ENCODE measurements at places on chromosomes 5 and 9. TPM values are rescaled to one million over a fixed set of nuclear protein-coding genes. Genes with fewer than 3 reads are reported as not detected.

DCTN3 gene
- total RNA-seq = 102 TPM

ASS1 gene
- total RNA-seq = 74.1 TPM

MUSK gene
- not detected for total RNA-seq

MIGA2 gene
- 29.6 TPM for total RNA-seq

IER5L gene
- total RNA-seq = 46.1 TPM

WDR70 gene
- total RNA-seq = 29.7 TPM

DNA sequence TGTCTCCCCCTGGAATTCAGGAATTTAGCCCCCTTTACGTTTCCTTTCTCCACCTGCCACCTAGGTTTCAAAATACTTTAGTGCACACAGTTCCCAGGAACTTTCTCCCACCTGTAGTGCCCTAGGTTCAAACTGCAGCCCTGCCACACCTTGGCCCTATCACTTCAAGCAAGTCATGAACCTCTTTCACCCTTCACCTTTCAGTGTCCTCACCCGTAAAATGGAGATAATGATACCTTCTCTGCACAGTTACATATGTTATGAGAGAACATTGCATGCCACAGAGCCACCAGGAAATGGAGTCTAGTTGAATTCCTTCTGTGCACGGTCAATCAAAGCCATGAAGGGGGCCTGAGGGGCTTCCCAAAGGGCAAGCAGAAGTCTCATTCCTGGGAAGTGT lies 9.8 kb upstream of the EEIG1 start:
- H3K36me3 ChIP-seq = no peaks in the 10 kb centered on the region
- no peaks in the 10 kb centered on the region for H3K27me3 ChIP-seq
- H3K27ac ChIP-seq = no peak overlapping the region
- no peak overlapping the region for H3K4me3 ChIP-seq
- DNase-seq = no peak

DNA sequence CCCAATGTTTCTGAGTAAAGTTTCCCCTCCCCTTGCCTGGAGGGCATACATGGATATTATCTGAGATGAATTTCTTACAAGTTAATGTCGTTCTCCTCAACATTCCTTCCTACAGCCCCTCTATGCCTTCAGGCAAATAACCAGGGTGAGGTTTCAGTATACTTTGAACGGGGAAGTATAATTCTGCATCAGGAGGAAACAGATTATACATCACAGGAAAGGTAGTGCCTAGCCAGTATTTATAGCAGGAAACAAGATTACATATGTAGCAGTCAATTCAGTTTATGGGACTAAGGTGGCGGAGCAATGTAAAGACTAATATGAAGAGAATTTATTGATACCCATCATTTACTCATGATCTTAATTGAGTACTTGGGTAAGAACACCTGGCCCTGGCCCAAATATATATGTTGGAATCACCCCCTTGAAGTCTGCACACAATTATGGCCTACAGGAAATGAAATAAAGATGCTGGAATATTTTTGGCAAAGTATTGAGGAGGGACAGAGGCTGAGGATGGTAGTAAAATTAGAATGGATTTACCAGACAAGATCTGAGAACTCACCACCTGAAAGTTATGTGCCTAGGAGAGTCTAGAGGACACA lies 661.1 kb downstream of the PTPRD start:
- no peaks in the 10 kb centered on the region for H3K4me1 ChIP-seq
- no peak for DNase-seq
- H3K36me3 ChIP-seq = no peaks in the 10 kb centered on the region

DNA sequence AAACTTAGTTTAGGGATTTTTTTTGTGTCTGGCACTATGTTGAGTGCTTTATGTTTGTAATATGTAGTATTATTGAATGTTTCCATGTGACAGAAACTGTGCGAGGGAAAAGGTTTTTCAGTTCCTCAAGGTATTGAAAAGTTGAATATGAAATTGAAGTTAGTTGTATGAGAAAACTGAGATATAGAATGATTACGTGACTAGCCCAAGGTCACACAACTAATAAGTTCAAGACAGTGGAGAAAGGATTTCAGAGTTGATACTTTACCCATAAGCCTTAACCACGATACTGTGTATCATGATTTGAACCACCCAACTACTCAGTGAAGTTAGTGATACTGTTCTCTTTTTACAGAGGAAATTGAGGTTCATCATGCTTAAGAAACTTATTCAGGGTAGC lies 5.7 kb downstream of the NIPBL start:
- no peaks in the 10 kb centered on the region for H3K27me3 ChIP-seq
- peaks cover 35% of the 10 kb centered on the region for H3K4me1 ChIP-seq
- no peak overlapping the region for H3K4me3 ChIP-seq
- H3K36me3 ChIP-seq = no peaks in the 10 kb centered on the region
- no peak for DNase-seq

- H3K4me3 ChIP-seq = no peak overlapping the region
- H3K27ac ChIP-seq = no peak overlapping the region
- peaks cover 22% of the 10 kb centered on the region for H3K4me1 ChIP-seq
- DNase-seq = no peak
- H3K36me3 ChIP-seq = no peaks in the 10 kb centered on the region
Measured at GRCh38 chr9:13269589-13270452, 9.7 kb downstream of the MPDZ start.

DNA sequence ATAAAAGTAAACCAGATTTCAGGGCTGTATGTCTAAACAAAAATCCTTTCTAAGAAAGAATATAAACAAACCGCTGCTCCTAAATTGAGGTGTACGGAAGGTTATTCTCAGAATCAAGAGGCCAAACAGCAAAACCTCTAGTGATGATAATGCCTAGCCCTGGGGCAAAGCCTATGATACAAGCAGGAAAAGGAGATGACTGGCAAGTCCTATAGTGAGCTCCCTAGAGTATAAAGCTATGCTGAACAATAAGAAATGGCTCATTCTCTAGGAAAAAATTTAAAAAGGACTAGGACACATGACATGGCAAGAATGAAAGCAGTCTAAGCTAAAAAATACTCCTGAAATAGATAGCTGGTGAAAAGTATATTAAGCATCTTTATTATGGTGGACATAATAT lies 187.1 kb downstream of the BNC2 start:
- no peaks in the 10 kb centered on the region for H3K36me3 ChIP-seq
- H3K27ac ChIP-seq = no peak overlapping the region
- no peak overlapping the region for H3K4me3 ChIP-seq
- H3K4me1 ChIP-seq = no peaks in the 10 kb centered on the region
- no peak for DNase-seq

- no peaks in the 10 kb centered on the region for H3K36me3 ChIP-seq
- no peak overlapping the region for H3K27ac ChIP-seq
- H3K4me1 ChIP-seq = no peaks in the 10 kb centered on the region
- peaks cover 21% of the 10 kb centered on the region for H3K27me3 ChIP-seq
Measured at GRCh38 chr9:36961051-36961450, 73.0 kb downstream of the PAX5 start.

GRCh38 chr5:122257000-122257399 lies 55.0 kb upstream of the SNCAIP start:
- no peaks in the 10 kb centered on the region for H3K36me3 ChIP-seq
- no peak for DNase-seq
- no peaks in the 10 kb centered on the region for H3K4me1 ChIP-seq

DNA sequence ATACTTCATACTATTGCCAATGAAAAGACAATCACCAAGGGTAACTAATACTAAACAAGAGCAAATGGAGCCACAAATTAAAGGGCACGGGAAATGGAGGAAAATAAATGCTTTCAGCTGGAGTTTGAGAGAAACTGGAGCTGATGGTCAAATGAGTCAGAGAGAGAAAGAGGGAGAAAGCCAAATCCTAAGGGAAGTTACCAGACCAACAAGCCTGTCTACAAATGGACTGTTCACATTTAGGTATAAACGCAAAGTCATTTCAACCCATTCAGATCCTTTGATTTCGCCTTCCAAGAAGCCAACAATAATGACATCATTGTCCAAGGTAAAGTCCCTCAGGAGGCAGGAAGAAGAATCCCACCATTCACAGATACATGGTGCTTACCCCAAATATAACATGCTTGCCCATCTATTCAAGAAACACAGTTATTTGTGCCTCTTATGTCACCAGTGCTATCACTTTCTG lies 351.8 kb downstream of the RAB3C start:
- no peaks in the 10 kb centered on the region for H3K27me3 ChIP-seq
- DNase-seq = no peak
- no peak overlapping the region for H3K27ac ChIP-seq
- no peaks in the 10 kb centered on the region for H3K36me3 ChIP-seq
- H3K4me3 ChIP-seq = no peak overlapping the region
- no peaks in the 10 kb centered on the region for H3K4me1 ChIP-seq

- H3K4me1 ChIP-seq = peaks cover 6% of the 10 kb centered on the region
- H3K27ac ChIP-seq = no peak overlapping the region
- DNase-seq = peak; percentile 28
- peak overlapping the region; percentile 90 for H3K4me3 ChIP-seq
- no peaks in the 10 kb centered on the region for H3K27me3 ChIP-seq
- H3K36me3 ChIP-seq = no peaks in the 10 kb centered on the region
Measured at GRCh38 chr5:116084287-116084691, 536 bp upstream of the COMMD10 start.

DNA sequence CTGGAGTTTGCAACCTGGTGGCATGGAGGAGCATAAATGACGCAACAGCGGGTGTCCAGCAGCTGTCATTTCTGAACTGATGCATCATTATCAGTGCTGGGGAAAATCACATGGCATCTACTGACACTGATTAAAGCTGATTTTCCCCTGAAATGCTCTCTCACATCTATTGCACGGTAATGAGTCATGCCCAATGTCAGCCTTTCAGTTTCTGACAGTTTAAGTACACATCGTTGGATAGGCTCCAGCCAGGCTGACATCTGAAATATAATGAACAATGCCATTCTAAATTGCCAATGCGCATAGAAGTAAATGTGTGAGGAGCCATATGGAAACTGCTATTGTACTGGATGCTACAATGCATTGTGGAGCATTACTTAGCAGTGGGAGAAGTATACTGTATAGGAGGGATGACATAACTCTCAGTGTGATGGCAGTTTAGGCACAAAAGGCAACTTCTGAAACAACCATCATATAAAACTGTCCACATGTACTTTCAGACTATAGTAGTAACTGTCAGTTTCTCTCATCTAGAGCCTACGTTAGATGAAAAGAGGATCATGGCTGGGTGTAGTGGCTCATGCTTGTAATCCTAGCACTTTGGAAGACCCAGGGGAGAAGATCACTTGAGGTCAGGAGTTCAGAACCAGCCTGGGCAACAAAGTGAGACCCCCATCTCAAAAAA lies 389.3 kb upstream of the DMAC1 start:
- H3K27me3 ChIP-seq = no peaks in the 10 kb centered on the region
- no peak overlapping the region for H3K4me3 ChIP-seq
- no peaks in the 10 kb centered on the region for H3K4me1 ChIP-seq
- no peak overlapping the region for H3K27ac ChIP-seq
- DNase-seq = no peak
- no peaks in the 10 kb centered on the region for H3K36me3 ChIP-seq

GRCh38 chr5:57568136-57568535 lies 85.5 kb upstream of the ACTBL2 start:
- H3K27me3 ChIP-seq = no peaks in the 10 kb centered on the region
- H3K4me1 ChIP-seq = no peaks in the 10 kb centered on the region
- no peak overlapping the region for H3K27ac ChIP-seq
- H3K4me3 ChIP-seq = no peak overlapping the region
- DNase-seq = no peak
